ENCODE measurements at places on chromosomes 3 and 15.

DNA sequence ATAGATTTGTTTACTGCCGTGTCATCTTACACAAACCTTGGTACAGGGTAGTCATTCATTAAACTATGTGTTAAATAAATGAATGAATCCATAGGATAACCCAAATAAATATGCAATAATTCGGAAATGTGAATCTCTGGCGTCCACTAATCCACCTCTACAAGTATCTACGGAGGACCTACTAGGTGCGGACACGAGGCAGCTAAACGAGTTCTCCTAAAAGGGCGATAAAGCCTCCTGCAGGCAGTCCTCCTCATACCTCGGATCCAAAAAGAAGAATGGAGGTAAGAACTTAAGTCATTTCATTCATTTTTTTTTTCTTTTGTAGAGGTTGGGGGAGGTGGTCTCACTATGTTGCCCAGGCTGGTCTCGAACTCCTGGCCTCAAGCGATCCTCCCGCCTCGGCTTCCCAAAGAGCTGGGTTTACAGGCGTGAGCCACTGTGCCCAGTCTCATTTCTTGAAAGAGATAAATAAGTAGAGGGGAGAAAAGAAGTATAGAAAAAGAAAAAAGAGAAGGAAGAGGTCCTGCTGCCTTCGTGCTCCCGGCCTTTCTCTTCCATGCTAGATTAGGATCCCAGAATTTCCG is 706 bp upstream of the RPL35A start:
- DNase-seq, result no peak

DNA sequence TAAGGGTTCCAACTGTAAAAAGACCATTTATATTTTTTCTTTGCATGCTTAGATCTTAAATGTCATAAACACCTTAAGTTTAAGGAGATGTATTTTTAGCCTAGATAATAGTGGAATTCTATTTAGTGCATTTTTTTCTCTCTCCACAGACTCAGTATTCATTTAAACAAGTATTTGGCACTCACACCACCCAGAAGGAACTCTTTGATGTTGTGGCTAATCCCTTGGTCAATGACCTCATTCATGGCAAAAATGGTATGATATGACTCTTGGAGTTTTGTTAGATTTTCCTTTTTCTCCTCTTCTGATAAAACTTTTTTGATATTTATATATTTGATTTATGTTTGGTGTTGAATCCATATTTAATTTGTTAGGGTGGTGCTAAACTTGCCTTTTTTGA is 7.3 kb downstream of the KIF23 start:
- DNase-seq, result no peak

GRCh38 chr3:43525941-43526607 is 95.7 kb downstream of the ANO10 start:
- no peak for DNase-seq

GRCh38 chr3:188578576-188579363 is 424.8 kb downstream of the LPP start:
- no peak for DNase-seq

GRCh38 chr15:81313686-81314085 is 10.3 kb downstream of the STARD5 start:
- DNase-seq, result no peak

DNA sequence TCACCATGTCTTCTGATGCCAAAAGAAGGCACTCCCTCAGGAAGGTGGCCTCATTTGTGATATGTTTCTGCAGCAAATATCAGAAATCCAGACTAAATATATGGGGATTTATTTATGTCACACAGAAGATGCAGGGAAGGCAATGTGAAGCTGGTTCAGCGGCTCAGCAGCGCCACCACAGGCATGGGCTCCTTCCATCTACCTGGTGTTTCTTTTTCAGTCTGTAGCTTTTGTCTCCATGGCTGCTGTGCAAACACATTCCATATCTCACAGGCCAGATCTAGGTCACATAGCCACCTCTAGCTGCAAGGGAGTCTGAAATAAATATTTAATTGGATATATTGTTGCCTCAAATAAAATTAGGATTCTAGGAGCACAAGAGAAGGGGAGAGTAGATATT is 502.1 kb upstream of the IL12A start:
- DNase-seq, result no peak

GRCh38 chr15:48695827-48696573 is 50.5 kb upstream of the FBN1 start:
- DNase-seq, result no peak

DNA sequence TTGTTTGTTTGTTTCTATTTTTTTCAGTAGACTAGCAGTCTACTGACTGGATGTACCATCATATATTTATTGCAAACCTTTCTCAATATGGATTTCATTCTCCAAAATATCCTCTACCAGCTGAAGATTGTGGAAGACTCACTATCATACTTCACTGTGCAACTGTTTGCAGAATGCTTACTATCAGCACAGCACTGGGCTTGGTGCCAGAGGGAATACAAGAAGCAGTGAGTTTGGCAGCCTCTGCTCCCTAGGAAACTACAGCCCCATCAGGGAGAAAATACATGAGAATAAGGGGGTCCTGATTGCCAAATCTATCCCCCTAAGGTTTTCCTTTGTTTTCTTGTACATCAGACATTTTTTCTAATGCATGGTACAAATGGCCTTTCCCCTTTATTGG is 27.5 kb downstream of the AQP9 start:
- no peak for DNase-seq

- no peak for DNase-seq
Observed at GRCh38 chr3:76369170-76369569, 583.8 kb upstream of the ZNF717 start.

GRCh38 chr3:14805961-14806537 is 12.7 kb upstream of the FGD5 start:
- DNase-seq, result no peak

DNA sequence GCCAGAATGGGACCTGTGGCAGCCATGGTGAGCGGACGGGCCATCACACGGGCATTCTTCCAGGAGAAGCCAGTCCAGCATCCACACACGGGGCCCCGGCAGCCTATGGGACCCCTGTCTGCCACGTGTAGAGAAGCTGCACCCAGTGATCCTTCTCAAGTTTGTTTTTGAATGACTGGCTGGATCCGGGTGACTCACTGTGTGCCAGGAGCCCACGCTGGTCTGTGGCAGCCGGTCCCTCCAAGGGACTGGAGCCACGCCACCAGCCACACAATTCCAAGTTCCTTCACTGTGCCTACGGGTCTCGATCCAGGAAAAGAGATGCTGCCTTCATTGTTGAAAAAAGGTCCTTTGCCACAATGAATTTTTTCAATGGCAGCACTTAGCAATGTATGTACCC is 58.1 kb downstream of the ATP10A start:
- DNase-seq, result no peak

- no peak for DNase-seq
Observed at GRCh38 chr15:34768530-34768929, 13.7 kb upstream of the GJD2 start.

DNA sequence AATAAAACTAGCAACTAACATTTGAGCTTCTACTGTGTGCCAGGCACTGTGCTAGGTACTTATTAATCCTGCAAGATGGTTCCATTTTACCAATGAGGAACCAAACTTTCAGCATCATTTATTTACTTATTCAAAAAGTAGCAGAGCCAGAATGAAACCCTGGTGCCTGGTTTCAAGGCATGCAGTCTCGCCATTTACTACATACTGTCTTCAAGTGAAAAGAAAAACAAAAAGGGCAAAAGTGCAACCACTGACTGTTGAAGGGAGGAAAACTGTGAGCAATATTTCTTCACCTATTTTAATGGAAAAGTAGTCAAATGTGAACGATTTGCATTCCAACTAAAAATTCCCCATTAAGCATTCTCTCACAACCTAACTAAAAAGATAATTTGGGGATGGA is 8.7 kb downstream of the DCUN1D1 start:
- no peak for DNase-seq

- no peak for DNase-seq
Observed at GRCh38 chr15:54843006-54843405, 353.7 kb downstream of the RSL24D1 start.

GRCh38 chr3:112769286-112769978 is 77.2 kb downstream of the CD200R1L start:
- no peak for DNase-seq

DNA sequence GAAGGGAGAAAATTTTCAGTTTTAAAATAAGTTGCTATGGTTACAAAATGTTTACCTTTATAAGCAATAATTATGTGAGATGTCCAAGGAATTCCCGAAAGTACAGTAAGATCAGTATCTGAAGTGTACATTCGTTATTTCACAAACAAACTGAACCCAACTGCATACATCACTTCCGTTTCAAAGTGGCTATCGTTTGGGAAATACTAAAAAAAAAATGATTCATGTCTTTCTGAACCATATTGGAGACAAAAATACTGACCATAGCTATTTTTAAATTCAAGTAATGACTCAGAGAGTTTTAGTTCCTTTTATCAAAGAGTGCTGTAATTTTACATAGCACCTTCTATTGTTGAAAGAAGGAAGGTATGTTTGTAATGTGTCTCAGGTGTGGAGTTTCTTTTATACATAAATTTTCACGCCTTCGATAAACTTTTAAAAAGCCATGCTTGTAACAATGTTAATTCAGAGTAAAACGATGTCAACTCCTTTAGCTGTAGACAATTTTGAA is 8.0 kb upstream of the ANKRD28 start:
- no peak for DNase-seq

DNA sequence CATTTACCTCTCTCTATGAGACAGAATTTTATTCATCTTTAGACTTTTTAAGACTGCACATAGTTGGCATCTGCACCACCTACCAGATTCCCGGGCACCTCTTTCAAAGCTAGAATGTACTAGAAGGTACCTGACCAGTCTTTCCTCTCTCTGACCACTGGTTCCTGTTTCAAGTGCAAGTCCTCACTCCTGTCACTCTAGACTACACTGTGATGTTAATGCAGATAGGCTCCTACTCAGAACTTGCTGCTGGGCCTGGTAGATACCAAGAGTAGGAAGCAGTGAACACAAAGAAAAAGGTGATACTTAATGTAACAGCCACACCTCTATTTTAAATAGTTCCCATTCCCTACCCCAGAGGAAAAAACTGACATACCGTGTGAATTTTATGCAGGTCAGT is 8.1 kb upstream of the TCAIM start:
- DNase-seq, result no peak

DNA sequence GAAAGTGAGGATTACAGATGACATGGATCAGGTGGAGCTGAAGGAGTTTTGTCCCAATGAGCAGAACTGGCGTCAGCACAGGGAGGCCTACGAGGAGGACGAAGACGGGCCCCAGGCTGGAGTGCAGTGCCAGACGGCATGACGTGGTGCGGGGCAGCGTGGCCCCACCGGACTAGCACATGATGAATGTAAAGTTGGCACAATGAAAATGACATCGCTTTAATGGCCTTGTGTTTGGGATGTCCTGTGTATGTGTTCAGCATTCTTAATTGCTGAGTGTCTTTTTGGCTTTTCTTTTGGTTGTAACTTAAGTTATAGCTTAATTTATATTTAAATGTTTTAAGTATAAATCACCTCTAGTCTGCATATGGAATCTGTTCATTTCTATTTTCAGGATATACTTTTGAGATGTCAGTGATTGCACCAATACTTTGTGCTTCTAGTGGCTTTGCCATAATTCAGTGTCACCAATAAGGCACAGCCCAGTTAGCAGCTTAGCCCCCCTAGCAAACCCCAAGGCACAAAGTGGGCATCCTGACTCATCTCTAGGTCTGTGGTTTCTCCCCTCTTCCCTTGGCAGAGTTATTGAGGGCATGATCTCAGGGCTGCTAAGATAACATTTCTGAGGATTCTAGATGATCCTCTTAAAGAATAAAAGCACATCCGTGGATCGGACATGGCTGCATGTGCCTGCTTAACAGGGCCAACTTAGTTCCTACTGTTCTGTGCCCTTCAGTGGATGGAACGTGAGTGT is 16.1 kb downstream of the DNAJA4 start:
- no peak for DNase-seq

- DNase-seq, result no peak
Observed at GRCh38 chr3:19543212-19543841, 390.7 kb downstream of the EFHB start.

- DNase-seq, result no peak
Observed at GRCh38 chr3:149005416-149005815, 14.1 kb downstream of the GYG1 start.

DNA sequence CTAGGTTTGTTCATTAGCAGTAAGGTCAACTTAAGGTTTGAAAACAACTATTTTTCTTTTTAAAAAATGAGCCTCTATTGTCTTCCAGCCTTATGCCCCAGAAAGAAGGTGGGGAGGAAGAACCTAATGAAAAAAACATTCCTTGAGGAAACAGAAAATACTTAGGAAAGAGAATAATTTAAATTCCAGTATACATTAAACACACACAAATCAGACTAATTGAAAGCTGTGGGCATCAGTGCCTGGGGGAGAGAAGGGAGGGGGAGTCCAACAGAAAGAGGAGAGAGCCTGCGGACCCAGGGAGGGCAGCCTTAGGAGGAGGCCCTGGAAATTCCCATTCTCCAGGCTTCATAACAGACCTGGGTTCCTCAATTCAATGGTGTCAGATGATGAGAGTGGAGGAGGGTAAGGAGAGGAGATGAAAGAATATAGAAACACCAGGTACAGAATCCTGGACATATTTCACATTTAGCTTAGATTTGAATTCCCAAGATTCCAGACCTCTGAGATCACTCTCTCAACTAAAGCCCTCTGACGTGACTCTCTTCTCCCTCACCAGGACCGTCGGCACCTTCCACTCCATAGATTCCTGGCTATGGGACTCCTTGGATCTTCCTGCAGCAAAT is 320.5 kb upstream of the UMPS start:
- DNase-seq, result no peak

- no peak for DNase-seq
Observed at GRCh38 chr3:156098437-156099035, 21.8 kb upstream of the KCNAB1 start.

- DNase-seq, result no peak
Observed at GRCh38 chr3:116678853-116679252, 30.7 kb upstream of the TUSC7 start.

DNA sequence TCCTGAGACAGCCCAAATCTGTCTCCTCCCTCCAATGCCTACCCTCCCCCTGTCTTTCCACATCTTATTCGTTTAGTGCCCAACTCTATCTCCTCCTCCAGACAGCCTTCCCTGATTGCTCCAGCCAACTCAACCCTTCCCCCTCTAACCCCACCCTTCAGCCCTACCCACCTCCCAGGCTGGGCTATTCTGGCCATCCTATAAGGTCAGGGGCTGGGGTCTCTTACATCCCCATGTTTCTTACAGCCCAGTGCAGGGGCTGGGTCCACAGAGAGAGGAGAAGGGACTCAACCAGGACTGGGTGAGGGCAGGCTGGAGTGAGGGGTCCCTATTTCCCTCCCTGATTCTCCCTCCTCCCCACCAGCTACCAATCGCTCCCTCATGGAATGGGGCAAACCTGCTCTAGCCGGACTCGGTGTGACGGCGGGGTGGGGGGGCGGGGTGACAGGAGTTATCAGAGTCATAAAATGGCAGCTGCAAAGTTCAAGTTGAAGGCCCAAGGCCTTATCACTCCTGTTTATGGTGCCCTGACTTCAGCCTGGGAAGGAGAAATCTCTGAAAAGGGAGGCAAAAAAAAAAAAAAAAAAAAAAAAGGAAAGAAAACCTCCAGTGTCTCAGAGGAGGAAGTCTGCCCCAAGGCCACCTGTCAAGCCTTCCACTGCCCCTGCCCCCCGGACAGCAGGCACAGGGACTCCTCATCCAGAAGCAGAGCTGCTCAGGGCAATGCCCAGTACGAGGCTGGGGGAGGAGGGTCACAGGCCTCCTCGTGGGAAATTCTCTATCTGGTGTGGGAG is 2.1 kb downstream of the VIPR1 start:
- no peak for DNase-seq
